ENCODE measurements at places on chromosomes 6 and 20. TPM values are rescaled to one million over a fixed set of nuclear protein-coding genes. Genes with fewer than 3 reads are reported as not detected.

EDN3 gene
- total RNA-seq, result 0.41 TPM

DNA sequence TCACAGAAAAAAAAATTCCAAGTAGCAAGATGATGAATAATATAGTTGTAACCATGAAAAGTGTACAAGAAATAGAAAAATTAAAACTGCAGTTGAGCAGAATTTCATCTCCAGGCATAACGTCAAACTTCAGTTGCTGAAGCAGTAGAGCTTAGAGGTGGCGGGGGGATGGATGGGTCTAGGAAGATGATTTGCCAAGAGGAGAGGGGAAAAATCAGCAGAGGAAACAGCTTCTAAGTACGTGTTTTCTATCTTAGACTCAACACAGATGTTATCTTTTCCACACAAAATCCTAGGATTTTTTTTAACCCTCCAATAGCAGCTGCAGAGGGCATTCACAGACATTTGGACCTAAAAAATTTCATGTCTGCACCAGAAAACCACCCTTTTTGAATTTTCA lies 136.0 kb downstream of the OPN5 start:
- no peak for DNase-seq

DNA sequence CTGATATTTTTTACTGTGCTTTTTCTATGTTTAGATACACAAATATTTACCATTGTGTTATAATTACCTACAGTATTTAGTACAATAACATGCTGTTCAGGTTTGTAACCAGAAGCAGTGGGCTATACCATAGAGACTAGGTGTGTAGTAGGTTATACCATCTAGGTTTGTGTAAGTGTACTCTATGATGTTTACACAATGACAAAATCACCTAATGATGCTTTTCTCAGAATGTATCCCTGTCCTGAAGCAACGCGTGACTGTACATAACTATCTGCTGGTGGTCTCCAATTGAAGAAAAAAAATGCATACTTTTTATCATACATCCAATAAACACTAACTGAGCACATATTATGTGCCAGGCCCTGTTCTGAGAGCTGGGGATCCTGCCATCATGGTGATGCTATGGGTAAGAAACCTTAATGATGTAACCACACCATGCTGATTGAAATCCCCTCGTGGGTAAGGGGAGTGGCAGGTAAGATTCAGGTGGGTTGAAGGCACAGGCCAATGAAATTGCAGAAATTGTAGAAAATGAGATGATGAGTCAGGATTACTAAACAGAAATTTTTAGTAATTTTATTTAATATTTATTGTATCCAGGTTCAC lies 76.8 kb downstream of the FYN start:
- no peak for DNase-seq

SLC17A4 gene
- total RNA-seq, result not detected

GRCh38 chr6:151240791-151241642 lies 1.2 kb downstream of the AKAP12 start:
- DNase-seq, result no peak

GRCh38 chr20:32336918-32337347 lies 21.2 kb upstream of the ASXL1 start:
- DNase-seq, result peak; percentile 55

GRCh38 chr20:34062570-34063482 lies 49.2 kb downstream of the EIF2S2 start:
- DNase-seq, result no peak

GRCh38 chr6:95365454-95365853 lies 211.9 kb upstream of the MANEA start:
- DNase-seq, result no peak

DNA sequence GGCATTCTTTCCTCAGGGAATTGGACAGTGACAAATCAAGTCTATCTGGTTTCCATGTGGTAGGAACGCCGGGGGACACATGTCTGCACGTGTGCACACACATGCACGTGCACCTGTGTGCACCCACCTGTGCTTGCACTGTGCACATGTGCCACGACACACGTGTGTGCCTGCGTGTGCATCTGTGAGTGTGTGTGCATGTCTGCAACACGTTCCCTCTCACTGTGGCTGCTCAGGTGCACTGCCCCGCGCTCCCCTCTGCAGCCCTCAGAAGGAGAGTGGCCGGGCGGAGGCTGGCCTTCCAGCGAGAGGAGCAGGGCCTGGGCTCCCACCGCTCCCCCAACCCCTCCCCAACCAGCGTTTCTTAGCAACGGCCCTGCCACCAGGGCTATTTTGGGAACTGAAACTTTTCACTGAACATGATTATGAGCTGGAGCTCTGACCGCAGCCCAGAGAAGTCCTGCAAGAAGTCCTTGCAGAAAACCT lies 147.8 kb downstream of the PHACTR3 start:
- no peak for DNase-seq

FUT9 gene
- not detected for total RNA-seq

DNA sequence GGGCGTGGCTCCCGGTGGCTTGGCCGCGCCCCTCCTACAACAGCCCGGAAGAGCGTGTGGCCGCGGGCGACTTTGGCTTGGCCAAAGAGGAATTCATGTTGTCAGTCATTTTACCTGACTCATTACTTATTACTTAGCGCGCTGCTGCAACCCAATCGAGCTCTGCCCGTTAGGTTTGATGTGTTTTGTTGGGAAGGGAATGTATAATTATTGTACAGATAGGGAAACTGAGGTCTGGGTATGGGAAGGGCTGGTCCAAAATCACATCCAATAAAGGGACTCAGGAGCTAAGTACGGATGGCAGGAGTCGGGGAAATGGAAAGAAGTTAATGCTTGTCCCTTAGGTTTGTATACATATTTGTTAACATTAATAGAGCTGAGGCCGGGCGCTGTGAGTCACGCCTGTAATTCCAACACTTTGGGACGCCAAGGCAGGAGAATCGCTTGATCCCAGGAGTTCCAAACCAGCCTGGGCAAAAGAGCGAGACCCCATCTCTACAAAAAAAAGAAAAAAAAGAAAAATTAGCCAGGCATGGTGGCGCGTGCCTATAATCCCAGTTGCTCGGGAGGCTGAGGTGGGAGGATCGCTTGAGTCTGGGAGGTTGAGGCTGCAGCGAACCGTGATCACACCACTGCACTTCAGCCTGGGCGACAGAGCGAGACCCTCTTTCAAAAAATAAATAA lies 639 bp upstream of the ZNF335 start:
- no peak for DNase-seq

- no peak for DNase-seq
Measured at GRCh38 chr6:122454673-122455072, 16.9 kb downstream of the SERINC1 start.

- DNase-seq, result no peak
Measured at GRCh38 chr6:11918739-11919605, 93.1 kb upstream of the HIVEP1 start.

RAET1L gene
- not detected for total RNA-seq

DNA sequence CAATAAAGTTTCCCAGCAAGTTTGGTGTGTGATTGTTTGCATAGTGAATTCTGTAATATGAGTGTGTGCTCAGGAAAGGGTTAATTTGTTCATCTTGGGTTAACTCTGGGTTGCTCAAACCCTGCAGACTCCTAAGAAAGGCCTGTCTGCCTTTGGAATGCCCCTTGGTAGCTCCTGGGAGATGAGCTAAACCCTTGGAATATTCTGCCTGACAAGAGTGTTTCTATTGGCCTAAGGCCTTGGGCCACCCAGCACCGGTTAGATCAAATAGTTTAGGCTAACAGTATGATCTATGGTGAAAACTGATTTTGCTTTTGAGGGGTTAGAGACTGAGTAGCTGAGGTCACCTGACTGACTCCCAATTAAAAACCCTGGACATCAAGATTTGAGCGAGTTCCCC lies 248.3 kb downstream of the GRM1 start:
- no peak for DNase-seq

GRCh38 chr6:40779409-40779808 lies 192.2 kb upstream of the LRFN2 start:
- no peak for DNase-seq

SLC22A2 gene
- not detected for total RNA-seq

GRCh38 chr6:148086386-148086785 lies 256.3 kb upstream of the SASH1 start:
- DNase-seq, result no peak

DNA sequence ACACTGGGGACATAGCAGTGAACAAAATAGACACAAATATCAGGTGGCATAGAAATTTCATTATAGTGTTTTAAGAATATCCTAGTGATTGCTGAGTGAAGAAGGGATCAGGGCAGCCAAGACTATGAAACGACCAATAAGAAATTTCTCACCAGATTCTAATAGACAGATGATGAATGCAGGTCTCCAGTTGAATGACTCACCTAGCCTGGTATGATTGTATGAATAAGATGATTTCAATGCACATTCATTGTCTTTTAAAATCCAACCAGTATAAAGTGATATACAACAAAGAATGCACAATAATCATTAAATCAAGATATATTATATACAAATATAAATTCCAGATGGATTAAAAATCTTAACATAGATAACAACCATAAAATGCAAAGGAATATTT lies 124.5 kb upstream of the TENT5A start:
- no peak for DNase-seq

CRISP3 gene
- not detected for total RNA-seq

DNA sequence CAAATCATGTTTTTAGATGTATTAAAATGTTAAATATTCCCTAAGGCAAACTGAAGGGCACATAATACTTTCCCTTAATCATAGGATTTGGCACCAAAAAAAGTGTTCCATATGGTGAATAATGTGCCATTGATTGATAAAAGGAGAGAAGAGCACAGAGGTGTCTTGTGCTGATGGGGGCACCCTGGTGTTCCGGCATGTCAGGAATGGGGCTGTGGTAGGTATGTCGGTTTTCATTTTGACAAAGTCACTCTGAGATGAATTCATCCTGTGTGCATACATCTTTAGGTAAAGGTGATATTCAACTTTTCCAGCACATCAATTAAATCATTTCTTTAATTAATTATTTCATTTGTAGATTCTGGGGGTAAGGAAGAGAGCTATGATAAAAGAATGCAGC lies 36.8 kb downstream of the CENPW start:
- DNase-seq, result no peak

DNA sequence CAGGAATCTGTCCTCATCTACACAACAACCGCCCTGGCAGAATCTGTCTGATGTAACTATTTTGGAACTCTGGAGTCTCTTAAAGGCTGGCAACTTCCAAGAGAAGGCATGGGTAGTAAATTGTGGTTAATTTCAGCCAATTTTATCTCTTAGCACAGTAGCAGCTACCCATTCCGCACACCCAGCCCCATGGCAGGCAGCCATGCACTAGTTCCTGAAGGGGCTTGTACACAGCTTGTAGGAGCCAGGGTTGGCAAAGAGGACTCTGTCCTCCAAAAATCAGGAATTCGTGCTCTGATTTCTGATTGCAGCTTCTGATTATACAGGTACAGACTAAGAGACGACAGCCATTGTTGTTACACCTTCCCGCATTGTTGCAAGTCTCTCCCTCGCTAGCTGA lies 155.9 kb downstream of the RNF144B start:
- no peak for DNase-seq

GRCh38 chr20:37540001-37540400 lies 12.3 kb upstream of the BLCAP start:
- DNase-seq, result no peak

GRCh38 chr6:151052021-151052646 lies 186.6 kb downstream of the MTHFD1L start:
- no peak for DNase-seq

Measured in natural killer cell (primary cell).